ENCODE measurements at places on chromosomes 4 and X. TPM values are rescaled to one million over a fixed set of nuclear protein-coding genes. Genes with fewer than 3 reads are reported as not detected.
A peak's percentile ranks its signal among the peaks of the same experiment; 100 is the strongest.

GRCh38 chr4:15253349-15253748 is 174.5 kb upstream of the C1QTNF7 start:
- no peak for DNase-seq
- H3K4me3 ChIP-seq: no peak overlapping the region
- no peaks in the 10 kb centered on the region for H3K27me3 ChIP-seq

- H3K4me3 ChIP-seq: no peak overlapping the region
- no peaks in the 10 kb centered on the region for H3K36me3 ChIP-seq
- no peaks in the 10 kb centered on the region for H3K27me3 ChIP-seq
- peak overlapping the region; percentile 62 for H3K27ac ChIP-seq
Observed at GRCh38 chr4:25172961-25173915, 13.0 kb upstream of the SEPSECS start.

Gene GNRHR
- not detected for total RNA-seq

Gene ADH1B
- total RNA-seq: 5,080 TPM

DNA sequence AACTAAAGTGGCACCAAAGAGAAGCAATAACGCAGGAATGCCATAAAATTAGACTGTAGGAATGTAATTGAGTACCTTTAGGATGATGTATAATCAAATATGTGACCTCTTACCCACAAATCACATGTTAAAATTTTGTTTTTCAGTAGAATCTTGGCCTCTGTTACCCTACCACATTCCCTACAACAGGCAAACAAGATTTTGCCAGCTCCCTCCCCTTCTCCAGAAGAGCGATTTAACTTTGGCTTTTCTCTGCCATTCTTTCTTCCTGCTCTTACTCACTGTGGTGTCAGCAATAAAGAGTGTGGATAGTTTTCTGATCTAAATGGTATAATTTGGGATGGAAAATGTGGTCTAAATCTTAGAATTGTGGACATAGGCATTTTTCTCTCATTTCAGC is 57.2 kb downstream of the TRIM2 start:
- no peaks in the 10 kb centered on the region for H3K4me1 ChIP-seq
- H3K4me3 ChIP-seq: no peak overlapping the region
- peak overlapping the region; percentile 40 for H3K27ac ChIP-seq
- no peaks in the 10 kb centered on the region for H3K27me3 ChIP-seq
- DNase-seq: no peak

DNA sequence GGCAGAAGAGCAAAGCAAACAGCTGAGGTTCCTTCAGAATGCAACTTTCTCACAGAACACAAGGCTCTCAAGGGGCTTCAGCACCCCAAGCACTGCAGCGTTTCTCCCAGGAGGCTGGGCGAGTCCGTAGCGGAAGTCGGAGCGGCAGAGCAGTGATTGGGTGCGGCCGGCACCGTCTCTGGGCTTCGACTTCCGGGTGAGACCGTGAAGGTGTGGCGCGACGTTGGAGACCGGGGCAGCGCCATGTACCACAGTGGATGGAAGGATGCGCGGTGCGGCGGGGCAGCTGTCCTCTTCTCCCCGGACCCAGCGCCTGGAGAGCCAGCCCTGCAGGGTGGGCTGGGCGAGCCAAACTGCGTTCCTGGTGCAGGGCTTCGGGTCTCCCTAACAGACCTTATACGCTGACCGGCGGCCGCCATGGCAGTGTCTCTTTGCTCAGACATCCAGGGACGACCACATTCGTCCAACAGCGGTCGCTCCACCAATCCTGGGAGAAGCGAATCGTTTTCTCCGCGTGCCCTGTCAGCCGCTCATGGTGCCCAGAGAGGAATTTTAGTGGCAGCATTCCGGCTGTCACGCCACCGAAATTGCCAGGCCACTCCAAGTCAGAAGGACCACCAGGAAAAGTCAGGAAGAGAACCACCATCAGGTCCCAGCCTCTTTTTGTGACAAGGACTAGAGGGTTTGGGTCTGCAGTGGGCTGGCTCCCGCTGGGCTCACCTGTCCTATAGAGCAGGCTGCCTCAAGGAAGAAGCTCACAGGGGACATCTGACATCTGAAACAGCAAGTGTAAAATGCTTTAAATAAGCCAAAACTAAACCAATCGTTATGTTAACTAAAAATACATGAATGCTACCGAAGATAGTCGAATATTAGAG is 20.5 kb downstream of the TRIM61 start:
- no peaks in the 10 kb centered on the region for H3K36me3 ChIP-seq
- H3K27me3 ChIP-seq: no peaks in the 10 kb centered on the region
- H3K4me1 ChIP-seq: no peaks in the 10 kb centered on the region
- H3K27ac ChIP-seq: peak overlapping the region; percentile 75
- peak overlapping the region; percentile 74 for H3K4me3 ChIP-seq

DNA sequence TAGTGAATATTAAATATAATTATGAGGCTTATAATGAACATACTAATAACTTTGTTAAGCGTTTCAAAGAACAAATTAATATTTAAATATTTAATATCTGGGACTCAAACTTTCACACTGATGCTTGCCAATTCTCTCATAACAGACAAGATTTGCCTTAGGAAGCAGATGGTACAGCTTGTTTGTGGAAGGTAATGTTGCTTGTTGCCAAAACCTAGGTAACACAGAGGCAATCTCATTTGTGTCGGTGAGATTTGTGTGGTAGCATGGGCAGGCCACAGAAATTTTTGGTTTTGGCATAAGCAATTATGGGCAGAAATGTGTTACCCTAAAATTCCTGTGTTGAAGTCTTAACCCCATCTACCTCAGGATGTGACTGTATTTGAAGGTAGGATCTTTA is 114.9 kb upstream of the AFF2 start:
- no peak overlapping the region for H3K4me3 ChIP-seq
- no peak overlapping the region for H3K27ac ChIP-seq
- H3K4me1 ChIP-seq: no peaks in the 10 kb centered on the region
- H3K36me3 ChIP-seq: no peaks in the 10 kb centered on the region

- no peaks in the 10 kb centered on the region for H3K36me3 ChIP-seq
- no peak overlapping the region for H3K27ac ChIP-seq
- H3K4me3 ChIP-seq: no peak overlapping the region
- H3K27me3 ChIP-seq: no peaks in the 10 kb centered on the region
Observed at GRCh38 chrX:13673016-13673415, 15.9 kb upstream of the RAB9A start.

Gene MSX1
- 17.9 TPM for total RNA-seq

Gene PAGE5
- not detected for total RNA-seq

DNA sequence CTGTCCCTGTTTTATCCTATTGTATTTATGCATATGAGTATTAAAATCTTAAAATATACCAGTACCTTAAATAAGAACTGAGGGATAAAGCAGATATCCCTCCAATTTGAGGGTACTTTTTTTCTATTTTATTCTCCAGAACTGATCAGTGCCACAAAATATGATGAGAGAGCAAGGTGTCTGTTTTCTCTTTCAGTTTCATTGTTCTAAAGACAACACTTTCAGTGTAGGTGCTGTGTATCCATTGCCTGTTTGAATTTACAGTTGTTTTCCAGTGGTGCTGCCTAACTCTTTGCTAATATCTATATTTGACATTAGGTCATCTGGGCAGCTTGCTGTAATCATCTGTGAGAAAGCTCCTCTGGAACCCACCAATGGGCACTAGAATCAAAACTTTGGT is 394.7 kb downstream of the IL1RAPL1 start:
- no peak for DNase-seq
- no peaks in the 10 kb centered on the region for H3K4me1 ChIP-seq
- no peak overlapping the region for H3K27ac ChIP-seq
- H3K36me3 ChIP-seq: no peaks in the 10 kb centered on the region
- H3K27me3 ChIP-seq: no peaks in the 10 kb centered on the region

GRCh38 chr4:46081674-46082073 is 42.2 kb downstream of the GABRG1 start:
- H3K27me3 ChIP-seq: no peaks in the 10 kb centered on the region
- H3K27ac ChIP-seq: no peak overlapping the region
- no peaks in the 10 kb centered on the region for H3K4me1 ChIP-seq
- no peak for DNase-seq
- H3K4me3 ChIP-seq: no peak overlapping the region
- H3K36me3 ChIP-seq: peaks cover 4% of the 10 kb centered on the region

DNA sequence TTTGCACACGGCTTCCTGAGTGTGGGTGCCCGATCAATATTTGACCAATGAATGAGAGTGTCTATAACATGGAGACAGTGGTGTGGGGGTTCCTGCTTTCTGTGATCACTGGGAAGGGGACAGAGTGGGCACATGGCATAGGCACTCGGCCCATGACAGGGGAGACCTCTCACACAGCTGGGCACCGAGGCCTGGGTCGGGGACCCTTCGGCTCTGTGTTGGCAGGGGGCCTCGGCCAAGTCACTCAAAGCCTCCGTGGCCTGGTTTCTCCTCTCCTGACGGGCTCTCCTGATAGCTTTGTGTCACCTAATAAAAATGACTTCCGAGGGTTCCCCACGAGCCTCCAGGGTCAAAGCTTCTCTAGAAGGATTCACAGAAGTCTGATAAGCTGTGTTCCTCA is 43.9 kb upstream of the PSAPL1 start:
- H3K4me1 ChIP-seq: no peaks in the 10 kb centered on the region
- no peaks in the 10 kb centered on the region for H3K27me3 ChIP-seq

Gene GPC4
- total RNA-seq: 5.2 TPM

Gene YTHDC1
- 79.7 TPM for total RNA-seq

Gene GLUD2
- 4.0 TPM for total RNA-seq
